ENCODE measurements at places on chromosomes 5 and 9.

DNA sequence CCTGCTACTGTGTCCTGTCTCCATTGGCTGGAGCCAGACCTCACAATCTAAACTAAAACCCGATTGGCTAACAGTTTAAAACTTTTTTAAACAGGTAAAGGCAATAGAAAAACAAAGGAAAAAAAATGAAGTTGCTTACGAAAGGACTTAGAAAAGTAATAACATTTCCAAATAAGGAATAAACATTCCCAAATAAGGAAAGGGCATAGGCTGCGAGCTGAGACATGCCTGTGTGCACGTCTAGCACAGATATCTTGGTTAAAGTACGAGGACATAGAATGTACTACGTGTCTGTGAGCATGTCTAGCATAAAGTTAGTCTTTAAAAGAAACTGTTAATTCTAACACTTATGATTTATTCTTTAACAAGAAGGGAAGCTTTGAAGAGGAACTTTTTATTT is 15.3 kb upstream of the FAM120A start:
- DNase-seq, result no peak

- no peak for DNase-seq
Measured at GRCh38 chr5:83404182-83404716, 67.3 kb upstream of the VCAN start.

DNA sequence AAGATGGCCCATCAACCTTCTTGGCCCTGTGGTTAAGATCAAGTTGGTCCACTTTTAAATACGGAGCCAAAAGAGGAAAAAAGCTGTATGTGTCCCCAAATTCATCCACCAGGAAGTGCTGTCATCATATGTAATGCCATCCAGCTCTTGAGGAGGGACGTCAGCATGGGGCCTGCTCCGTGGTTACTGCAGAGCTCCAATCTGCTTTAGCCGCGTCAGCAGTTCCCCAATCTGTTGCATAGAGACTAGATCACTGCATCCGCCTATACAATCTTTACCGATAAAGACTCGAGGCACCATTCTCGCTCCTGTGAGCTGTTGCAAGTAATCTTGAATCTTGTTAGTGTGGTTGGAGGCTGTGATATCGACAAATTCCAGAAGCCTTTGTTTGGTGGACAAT is 65.7 kb downstream of the GABRA6 start:
- no peak for DNase-seq

DNA sequence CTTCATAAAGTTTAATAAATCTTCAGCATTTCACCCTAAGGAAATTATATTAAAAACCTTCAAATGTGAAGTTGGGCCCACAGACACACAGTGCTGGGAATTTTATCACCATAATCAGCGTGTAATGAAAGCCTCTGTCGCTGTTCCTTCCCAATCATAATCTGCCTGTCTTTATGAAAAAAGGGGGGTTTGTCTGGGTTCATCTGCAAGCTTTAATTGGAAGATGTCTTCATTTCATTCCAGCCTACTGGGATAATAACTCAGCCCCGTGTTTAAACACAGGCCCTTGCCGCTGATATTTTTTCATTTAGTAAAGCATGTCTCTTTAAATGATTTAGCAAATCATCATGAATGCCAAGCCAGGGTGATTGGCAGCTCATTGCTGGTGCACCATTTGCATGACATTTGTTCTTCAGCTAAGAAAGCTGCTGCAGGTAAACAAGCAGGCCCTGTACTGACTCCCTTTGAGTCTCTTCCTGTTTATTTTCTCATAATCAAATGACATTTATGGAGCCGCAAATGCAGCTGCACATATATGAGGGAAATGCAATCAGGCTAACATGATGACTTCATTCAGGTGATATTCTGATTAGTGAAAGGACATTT is 362.9 kb upstream of the TLE4 start:
- no peak for DNase-seq

DNA sequence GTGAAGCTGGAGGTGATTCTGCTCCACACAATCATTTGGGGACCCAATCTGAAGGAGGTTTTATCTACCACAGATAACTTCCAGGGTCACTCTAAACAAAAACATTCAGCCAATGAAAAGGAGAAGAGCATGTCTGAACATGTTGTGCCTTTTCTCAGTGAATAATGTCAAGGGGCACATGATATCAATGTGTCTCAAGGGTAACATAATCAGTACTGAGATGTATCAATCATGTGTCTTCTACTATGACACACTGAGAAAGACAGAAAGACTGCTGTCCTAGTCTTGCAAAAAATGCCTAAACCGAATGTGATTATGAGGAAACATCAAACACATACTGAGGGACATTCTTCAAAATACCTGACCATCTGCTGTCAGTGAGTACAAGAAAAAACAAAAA is 25.4 kb upstream of the RASA1 start:
- no peak for DNase-seq

- DNase-seq, result no peak
Measured at GRCh38 chr9:89165341-89165740, 13.3 kb downstream of the SHC3 start.

- no peak for DNase-seq
Measured at GRCh38 chr5:156386976-156387375, 60.0 kb downstream of the SGCD start.

DNA sequence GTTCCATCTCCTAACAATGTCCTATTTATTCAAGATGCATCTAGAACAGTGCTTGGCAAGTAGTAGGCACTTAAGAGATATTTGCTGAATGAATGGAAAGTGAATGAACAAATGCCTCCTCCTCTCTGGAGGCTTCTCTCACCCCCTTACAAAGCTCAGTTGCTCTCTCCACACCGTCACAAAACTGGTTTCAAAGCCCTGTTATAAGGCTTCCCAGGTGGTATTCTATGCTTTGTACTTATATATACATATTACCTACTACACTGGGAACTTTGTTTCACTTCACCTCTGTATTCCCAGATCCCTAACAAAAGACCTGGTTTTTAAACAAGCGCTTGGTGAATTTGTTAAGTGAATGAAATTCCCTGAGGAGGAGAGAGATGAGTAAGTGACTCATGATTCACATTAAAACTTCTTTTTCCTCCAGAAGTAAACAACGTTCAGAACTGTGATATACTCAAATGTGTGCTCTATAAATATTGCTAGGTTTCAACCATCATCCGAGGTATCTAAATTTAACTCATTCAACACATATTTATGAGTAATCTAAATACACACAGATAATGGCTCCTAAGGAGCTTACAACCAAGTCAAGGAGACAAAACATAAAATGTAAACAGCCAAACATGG is 36.0 kb downstream of the DENND1A start:
- DNase-seq, result no peak

GRCh38 chr5:177434437-177434836 is 8.0 kb downstream of the GRK6 start:
- no peak for DNase-seq

GRCh38 chr9:95778957-95779356 is 96.5 kb upstream of the ERCC6L2 start:
- no peak for DNase-seq

DNA sequence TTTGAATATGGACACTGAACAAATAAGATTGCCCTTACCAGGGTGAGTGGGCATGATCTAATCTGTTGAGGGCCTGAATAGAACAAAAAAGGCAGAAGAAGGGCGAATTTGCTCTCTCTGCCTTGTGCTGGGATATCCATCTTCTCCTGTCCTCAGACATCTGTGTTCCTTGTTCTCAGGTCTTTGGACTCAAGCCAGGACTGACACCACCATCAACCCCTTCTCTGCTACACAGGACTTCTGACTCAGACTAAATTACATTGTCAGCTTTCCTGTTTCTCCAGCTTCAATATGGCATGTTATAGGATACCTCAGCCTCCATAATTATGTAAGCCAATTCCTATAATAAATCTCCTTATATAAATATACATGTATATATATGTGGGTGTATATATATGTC is 40.8 kb upstream of the SLCO6A1 start:
- DNase-seq, result no peak

- DNase-seq, result no peak
Measured at GRCh38 chr5:32507738-32508434, 63.3 kb upstream of the ZFR start.

GRCh38 chr5:14306329-14306815 is 163.2 kb downstream of the TRIO start:
- DNase-seq, result no peak

DNA sequence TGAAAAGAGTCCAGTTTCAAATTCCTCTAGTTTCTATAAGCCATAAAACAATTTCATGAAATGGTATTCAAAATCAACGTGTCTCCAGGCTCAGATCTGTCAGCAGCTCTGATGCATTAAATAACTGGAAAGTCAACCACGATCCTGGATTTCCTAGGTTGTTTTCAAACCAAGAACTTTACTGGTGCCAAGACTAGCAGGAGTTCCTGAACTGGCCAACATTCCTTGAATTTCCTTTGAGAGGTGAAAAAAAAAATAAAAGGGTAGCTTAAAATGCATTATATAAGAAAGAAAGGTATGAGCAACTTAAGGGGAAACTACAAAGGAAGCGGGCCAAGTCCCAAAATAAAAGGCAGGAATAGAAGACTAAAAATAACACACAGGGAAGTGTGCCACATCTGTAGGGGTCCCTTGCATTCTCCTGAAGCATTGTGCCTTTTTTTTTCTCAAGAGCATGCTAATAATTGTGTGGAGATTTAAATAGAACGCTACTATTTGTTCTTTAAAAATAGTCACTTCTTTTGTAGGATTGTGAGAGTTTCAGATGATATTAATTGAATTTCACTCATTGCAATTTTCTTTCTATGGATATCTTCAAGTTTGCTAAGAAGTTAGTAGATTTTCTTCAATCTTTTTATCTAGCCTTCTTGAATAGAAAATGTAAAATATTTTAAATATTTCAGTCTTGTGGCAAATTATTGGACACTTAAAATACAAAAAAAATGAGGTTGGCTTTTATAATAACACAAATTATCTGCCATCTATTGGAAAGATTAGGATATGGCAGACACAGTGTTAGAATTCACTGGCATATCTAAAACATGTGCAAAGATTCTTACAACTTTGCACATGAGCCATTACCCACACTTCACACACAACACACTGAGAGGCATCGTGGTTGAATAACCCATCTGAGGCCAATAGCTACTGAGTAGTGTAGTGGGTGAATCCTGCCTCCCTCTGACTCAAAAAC is 15.3 kb downstream of the ESM1 start:
- no peak for DNase-seq

GRCh38 chr5:156556666-156557406 is 229.9 kb downstream of the SGCD start:
- DNase-seq, result no peak

GRCh38 chr5:65832603-65833228 is 93.7 kb upstream of the ERBIN start:
- no peak for DNase-seq

DNA sequence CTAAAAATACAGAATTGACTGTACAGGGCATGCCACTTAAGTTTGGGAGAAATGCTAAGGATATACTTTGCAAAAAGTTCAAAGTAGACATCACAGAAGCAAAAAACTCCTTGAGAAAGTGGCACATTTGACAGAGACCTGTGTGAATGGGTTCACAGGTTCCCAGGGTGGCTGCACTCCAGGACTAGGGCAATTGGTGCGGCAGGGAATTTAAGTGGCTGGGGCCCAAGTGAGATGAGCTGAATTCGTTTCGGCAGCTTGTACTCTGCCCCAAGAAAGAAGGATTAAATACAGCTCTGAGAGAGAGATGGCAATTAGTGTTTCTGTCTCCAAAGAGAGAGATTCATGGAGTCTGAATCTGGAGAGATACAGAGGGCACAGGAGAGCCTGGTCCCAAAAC is 280.1 kb downstream of the FBXL17 start:
- DNase-seq, result no peak

- no peak for DNase-seq
Measured at GRCh38 chr5:156340893-156341292, 13.9 kb downstream of the SGCD start.

DNA sequence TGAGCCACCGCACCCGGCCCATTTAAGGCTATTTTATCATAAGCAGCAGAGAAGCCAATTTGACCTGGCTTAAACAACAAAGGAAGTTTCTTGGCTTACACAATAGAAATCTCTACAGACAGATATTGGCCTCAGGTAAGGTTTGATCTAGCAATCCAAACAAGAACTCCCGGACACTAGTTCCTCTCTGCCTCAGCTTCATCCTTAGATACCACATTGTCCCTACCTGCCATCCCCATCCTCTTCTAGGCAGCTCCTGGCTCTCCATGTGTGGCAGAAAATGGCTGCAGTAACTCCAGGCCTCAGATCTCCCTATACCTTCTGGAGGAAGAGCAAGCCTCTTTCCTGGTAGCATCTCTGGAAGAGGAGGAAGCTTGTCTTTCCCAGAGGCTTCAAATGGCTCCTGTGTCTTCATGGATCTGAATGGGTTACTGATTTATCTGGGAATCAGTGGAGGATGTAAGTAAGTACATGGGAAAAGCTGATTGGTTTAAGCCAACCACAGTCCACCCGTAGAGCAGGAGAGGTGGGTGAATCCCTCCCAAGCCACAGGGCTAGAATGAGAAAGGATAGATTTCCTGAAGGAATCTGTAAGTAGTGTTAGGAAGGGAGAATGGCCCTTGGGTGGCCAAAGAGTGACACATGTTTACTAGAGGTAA is 26.7 kb upstream of the AOPEP start:
- DNase-seq, result no peak

GRCh38 chr9:72826996-72827949 is 125.6 kb downstream of the ALDH1A1 start:
- DNase-seq, result no peak

- DNase-seq, result no peak
Measured at GRCh38 chr9:83330207-83331196, 207.7 kb downstream of the FRMD3 start.

- no peak for DNase-seq
Measured at GRCh38 chr9:111831371-111832108, 36.8 kb upstream of the SHOC1 start.

DNA sequence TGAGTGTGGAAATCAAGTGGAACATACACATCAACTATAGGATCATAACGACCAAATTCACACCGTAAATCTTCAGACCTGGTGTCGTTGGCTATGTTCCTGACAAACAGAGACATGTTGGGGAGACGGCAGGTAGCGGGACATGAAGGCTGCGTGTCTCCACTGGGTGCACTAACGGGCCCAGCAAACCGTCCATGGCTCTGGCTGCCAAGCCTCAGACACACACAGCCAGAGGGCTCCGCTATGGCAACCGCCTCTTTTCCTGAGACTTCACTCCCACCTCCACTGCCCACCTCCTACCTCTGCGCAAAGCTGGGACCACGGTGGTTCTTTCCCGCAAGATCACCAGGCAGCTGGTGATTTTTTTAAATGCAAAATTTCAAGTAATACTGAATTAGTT is 16.3 kb downstream of the TMEM38B start:
- no peak for DNase-seq

GRCh38 chr5:126455728-126456127 is 32.5 kb downstream of the GRAMD2B start:
- DNase-seq, result no peak

DNA sequence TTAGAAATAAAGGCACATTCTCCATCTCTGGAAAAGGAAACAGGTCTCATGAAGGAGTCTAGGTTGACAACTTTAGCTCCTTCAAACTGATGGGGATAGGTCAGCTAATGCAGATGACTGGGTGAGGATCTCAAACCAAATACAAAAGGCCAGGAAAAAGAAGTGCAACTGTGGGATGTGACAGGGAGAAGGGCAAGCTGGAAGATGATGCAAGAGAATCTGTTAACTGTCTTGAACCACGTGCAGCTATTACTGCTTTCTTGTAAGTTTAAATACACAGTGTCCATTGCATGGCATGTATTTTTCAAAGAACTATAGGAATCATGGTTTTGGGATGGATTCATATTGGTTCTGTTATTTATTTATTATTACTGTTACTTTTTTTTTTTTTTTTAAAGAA is 331.8 kb downstream of the NDUFS4 start:
- no peak for DNase-seq

- no peak for DNase-seq
Measured at GRCh38 chr5:67291066-67291465, 94.5 kb upstream of the CD180 start.

GRCh38 chr9:132986640-132987620 is 8.4 kb downstream of the GFI1B start:
- DNase-seq, result no peak

Data from T-helper 1 cell (primary cell).